ENCODE measurements at places on chromosomes 6 and 20.

GRCh38 chr20:38834868-38835267, 29.4 kb downstream of the PPP1R16B start:
- DNase-seq: no peak

DNA sequence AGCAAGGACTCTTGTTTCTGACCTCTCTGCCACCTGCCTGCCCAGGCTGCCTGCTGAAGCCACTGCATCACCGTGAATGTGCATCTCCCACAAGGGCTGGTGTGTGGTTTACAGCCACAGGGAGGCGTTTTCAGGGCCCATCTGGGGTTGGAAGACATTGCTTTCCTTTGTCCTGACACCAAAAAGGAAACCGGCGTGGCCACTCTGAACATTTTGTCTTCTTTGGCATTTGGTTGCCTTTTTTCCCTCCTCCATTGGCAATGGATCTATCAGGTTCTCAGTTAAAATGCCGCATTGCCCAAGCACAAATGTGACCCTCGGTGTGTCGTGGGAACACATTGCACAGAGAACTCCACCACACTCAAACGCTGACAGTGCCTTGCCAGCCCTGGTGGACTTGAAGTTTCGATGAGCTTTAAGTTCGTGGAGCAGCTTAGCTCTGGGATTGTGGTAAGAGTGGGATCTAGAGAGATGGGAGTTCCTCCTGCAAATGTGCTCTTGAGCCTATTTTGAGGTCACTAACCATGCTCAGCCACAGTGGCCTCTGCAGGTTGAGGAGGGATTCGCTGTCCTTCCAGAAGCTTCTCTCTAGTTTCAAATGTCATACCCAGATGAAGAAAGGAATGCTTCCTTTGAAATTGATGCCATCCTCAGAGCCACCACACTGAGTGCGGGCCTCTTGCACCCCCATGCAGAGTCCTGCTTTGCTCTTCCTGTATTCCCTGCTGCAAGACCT, 14.8 kb upstream of the PCK1 start:
- no peak for DNase-seq

- no peak for DNase-seq
Measured at GRCh38 chr20:25289886-25290597, 42.2 kb downstream of the PYGB start.

DNA sequence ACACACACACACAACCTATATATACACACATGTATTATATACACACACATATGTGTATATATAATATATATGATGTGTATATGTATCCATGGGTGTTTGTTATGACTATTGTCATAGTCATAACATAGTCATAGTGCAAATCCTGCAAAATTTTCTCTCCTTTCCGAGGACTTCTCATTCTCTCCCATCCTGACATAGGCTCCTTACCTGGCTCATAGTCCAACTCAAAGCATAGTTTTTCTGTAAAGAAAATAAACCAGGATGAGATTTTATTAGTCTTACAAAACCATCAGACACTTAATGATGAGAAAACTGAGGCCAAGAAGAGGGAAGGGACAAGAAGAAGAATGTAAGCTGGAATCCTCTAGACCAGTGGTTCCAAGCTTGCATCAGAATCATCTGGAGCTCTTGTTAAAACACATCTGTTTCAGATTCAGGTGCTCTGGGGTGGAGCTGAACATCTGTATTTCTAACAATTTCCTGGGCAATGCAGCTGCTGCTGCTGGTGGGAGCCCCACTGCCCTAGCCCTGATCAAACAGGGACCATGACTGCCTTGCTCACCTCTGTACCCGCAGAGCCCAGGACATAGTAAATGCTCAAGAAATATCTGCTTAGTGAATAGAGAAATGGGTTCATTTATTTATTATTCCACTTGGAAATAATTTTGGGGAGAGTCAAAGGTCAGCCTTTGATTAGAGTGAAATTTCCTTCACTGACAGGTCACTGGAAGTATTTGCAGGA, 5.3 kb downstream of the TRIM10 start:
- no peak for DNase-seq

GRCh38 chr6:154606860-154607259, 96.4 kb upstream of the CNKSR3 start:
- DNase-seq: no peak

GRCh38 chr20:42915081-42915480, 274.6 kb downstream of the PTPRT start:
- no peak for DNase-seq

DNA sequence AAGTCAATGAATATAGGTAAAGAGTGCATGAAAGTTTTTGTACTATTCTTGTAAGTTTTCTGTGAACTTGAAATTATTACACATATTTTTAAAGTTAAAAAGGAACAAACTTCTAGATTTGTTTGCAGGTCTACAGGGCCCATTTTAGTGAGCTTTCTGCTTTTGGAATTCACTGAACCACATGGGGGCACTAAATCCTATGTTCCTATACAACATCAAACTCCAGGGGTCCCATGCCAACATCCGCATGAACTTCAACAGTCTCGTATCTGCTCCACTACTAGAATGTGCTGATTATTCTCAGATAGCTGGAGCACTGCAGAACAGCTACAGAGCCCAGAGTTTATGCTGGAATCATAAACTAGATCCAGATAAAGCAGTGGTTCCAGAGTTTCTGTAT, 347.9 kb upstream of the SPTLC3 start:
- no peak for DNase-seq

- no peak for DNase-seq
Measured at GRCh38 chr6:31178143-31179041, 7.9 kb upstream of the POU5F1 start.

- DNase-seq: no peak
Measured at GRCh38 chr6:136208783-136209182, 41.3 kb downstream of the MTFR2 start.

DNA sequence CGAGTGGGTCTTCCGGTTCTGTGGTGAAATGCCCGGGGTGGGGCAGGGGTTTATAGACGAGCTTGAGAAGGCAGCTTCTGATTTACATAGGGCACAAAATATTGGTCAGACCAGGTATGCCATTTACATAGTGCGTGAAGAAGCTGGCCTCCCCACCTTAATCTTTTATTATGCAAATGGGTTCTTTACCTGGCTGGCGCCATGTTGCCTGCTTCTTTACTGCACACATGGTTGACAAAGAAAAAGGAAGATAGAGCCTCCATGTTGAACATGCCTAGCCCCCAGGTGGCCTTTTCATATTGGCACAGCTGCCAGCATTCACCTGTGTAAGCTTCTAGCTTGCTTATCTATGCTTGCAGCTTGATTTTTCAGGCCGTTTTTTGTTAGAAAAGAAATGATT, 276.2 kb downstream of the PHACTR1 start:
- DNase-seq: no peak

DNA sequence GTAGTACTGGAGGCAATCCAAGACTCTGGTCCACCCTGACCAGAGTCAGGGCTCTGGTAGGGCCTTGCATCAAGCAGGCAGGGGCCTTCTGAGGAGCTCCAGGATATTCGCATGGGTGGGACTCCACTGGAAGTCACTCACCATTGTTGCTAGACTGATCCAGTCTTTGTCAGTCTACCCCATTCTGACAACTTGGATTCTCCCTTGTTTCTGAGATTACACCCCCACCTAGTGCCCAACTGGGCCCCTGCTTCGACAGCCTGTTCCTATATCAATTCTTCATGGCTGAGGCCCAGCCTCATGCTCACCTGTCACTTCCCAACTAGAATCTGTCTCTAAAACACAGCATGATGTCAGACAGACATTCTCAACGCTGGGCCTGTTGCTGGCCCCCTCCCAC, 5.2 kb downstream of the SLC35D3 start:
- no peak for DNase-seq

GRCh38 chr20:63290677-63291472, 2.1 kb upstream of the COL20A1 start:
- peak; percentile 70 for DNase-seq

GRCh38 chr6:28517964-28518363, 2.4 kb upstream of the GPX6 start:
- DNase-seq: no peak

- no peak for DNase-seq
Measured at GRCh38 chr6:109853426-109853825, 124.7 kb upstream of the GPR6 start.

- no peak for DNase-seq
Measured at GRCh38 chr20:50554694-50555579, 44.8 kb downstream of the PTPN1 start.

DNA sequence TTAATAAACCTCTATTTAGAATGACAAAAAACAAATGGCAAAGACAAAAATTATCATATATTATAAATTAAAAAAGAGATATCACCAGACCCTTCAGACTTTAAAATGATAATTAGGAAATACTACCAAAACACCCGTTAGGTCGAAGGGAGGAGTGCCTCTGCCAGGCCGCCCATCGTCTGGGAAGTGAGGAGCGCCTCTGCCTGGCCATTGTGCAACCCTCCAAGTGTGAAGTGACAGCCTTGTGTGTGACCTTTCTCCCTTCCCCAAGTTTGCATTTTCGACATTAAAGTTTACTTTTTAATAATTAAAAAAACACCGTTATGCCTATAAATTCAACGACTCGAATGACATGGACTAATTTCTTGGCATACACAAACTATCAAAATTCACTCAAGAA, 64.5 kb upstream of the TASP1 start:
- no peak for DNase-seq

Data from memory B cell (primary cell).